ENCODE measurements at places on chromosomes 6 and 20. TPM values are rescaled to one million over a fixed set of nuclear protein-coding genes. Genes with fewer than 3 reads are reported as not detected.

CD24 gene
- 236 TPM for total RNA-seq

ENPP3 gene
- not detected for total RNA-seq

BEND6 gene
- 1.1 TPM for total RNA-seq

HLA-DRB1 gene
- total RNA-seq = not detected

SEL1L2 gene
- not detected for total RNA-seq

CYP24A1 gene
- total RNA-seq = 76.0 TPM

BPIFB2 gene
- total RNA-seq = not detected

MLN gene
- not detected for total RNA-seq

PRRT1 gene
- 0.58 TPM for total RNA-seq

DEFB132 gene
- not detected for total RNA-seq

AHCY gene
- 329 TPM for total RNA-seq

ATAT1 gene
- 5.4 TPM for total RNA-seq

LY86 gene
- not detected for total RNA-seq

COX4I2 gene
- total RNA-seq = not detected

TSPYL4 gene
- total RNA-seq = 3.2 TPM

GRM1 gene
- total RNA-seq = 0.03 TPM

WFDC10B gene
- total RNA-seq = not detected

TRIM40 gene
- total RNA-seq = not detected

GINS1 gene
- 33.5 TPM for total RNA-seq

DNAH8 gene
- not detected for total RNA-seq

CRIP3 gene
- 0.27 TPM for total RNA-seq

Measured in A549 treated with AZD2906 at 1 μM for 4 hours (cell line).